ENCODE measurements at places on chromosomes 4 and X.

GRCh38 chr4:111923786-111924185 lies 221.5 kb upstream of the FAM241A start:
- no peak for DNase-seq

- DNase-seq: no peak
Measured at GRCh38 chr4:8727546-8728510, 135.3 kb downstream of the CPZ start.

- DNase-seq: no peak
Measured at GRCh38 chrX:31227250-31227649, 155.4 kb upstream of the FTHL17 start.

- no peak for DNase-seq
Measured at GRCh38 chr4:121651597-121651996, 45.2 kb downstream of the ANXA5 start.

DNA sequence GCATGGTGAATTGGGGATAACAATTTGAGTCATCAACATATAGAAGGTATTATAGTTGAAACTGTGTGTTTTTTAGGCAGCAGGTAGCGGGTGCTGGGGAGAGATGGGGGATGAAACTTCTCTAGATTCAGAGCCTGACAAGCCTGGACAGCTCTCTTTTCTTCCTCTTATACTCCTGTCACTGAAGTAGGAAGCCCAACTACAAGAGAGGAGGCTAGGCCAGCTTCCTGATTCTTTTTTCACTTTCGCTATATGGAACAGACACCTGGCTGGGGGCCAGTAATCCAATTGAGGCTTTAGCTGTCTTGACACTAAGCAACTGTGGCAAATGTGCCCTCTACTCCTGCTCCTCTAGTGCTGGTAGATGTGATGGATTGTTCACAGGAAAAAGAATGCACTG lies 69.2 kb downstream of the PHKA1 start:
- peak; percentile 0 for DNase-seq

DNA sequence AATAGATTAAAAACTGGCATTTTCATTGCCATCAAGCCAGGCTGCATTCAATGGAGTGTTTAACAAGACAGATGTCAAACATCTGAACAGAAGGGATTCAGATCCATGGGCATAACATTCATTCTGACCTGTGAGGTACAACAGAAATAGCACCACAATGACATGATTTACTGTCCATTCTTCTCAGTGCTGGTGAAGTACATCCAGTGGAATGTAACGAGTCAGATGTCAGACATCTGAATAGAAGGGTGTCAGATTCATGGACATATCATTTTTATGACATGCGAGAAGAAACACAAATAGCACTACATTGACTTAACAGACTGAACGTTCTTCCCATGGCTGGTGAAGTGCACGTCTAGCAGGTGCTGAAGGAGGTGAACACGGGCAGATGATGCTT lies 186.4 kb downstream of the PPP4R3C start:
- no peak for DNase-seq

DNA sequence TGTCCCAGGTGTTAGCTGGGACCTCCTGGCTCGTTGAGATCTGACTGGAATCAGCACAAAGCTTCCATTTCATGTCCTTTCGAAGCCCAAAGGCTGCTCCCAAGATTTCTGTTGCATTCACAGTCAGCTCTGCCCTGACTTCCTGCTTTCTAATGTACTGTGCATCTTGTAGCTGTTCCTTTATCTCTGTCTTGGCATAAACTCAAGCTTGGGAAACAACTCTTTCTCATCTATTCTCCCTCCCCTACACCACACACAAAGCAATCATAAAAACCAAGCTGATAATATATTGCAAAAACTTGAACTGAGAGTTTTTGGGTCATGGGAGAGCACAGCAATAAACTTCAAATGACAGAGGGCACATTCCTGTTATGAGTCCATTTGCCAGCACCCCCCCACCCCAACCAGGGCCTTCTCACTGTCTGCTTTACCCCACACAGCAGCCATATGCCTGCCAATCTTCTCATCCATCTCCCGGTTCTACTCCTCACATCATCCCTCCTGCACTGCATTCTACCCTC lies 76.3 kb downstream of the SYNPO2 start:
- no peak for DNase-seq

DNA sequence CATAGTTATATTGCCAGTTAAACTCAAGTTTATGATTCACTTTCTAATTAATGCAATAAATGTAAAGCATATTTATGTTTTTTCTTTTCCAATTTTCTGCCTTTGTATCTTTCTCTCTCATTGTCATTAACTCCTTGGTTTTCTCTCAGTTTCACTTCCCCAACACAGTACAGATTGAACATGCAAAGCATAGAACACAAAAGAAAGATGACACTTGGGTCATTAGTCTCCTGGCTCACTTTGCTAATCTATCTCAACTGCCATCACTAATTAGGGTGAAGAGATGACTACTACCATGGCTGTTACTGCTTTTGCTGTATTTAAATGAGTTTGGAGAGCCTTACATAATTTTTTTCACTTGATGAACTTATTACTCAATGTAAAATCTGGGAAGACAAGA lies 12.3 kb upstream of the NAA11 start:
- no peak for DNase-seq

GRCh38 chr4:183284258-183284785 lies 35.8 kb downstream of the CLDN22 start:
- no peak for DNase-seq

Measured in amygdala (tissue), 56 donors.